ENCODE measurements at places on chromosomes 1 and 21.

DNA sequence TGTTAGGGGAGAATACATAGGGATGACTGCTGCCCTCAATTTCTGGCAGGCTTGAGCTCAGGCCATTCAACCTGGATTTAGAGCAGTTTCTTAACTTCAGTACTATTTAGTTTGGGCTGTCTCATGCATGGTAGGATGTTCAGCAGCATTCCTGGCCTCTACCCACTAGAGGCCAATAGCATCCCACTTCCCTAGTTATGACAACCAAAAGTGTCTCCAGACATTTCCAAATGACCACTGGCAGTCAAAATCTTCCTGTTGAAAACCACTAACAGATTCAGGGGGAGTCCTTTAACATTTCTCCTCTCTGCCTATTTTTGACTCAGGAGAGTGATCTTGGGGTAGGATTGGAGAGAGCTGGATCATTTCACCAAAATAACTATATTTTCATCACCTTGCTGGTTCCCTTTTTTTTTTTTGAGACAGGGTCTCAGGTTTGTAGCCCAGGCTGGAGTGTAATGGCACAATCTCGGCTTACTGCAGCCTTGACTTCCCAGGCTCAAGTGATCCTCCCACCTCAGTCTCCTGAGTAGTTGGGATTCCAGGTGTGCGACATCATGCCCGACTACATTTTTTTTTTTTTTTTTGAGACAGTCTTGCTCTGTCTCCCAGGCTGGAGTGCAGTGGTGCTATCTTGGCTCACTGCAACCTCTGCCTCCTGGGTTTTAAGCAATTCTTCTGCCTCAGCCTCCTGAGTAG is 8.7 kb downstream of the GNAT2 start:
- no peak for DNase-seq

GRCh38 chr1:244654108-244655038 is 1.4 kb downstream of the DESI2 start:
- no peak for DNase-seq

DNA sequence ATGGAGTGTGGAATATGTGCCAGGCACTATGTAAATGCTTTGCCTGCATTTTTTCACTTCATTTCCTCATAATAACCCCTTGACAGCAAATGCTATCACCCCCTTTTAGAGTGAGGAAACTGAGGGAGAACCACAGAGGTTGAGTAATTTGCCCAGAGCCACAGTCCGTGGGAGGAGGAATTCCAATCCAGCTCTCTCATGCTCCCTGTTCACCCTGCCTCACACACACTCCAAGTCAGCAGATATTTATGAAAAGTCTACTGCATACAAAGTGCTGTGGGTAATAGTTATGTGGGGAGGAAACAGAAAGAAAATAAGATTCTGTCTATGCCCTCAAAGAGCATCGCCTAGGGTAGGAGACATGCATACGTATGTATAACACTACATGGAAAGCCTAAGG is 30.9 kb upstream of the RBM15 start:
- DNase-seq = no peak

DNA sequence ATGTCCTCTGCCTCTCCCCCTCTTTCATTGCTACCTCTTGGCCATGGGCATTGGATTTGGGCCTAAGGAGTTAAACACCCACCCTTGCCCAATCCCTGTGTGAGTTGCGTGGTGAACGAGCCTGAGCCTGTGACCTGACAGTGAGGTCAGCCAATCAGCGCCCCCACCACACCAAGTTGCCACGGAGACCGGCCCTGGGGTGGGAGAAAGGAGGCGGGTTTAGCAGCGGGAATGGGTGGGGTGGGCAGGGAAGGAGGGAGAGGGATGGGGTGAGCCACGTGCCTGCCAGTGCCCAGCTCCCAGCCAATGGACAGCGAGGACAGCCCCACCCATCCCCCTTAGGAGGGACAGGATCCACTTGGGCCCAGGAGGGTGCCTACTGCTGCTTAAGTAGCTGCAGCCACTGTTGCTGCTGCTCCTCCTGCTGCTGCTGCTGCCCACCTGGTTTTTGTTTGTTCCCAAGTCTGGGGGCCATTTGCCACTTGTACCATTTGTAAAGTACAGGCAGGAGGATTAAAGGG is 9.5 kb downstream of the ZBTB7B start:
- DNase-seq = no peak

DNA sequence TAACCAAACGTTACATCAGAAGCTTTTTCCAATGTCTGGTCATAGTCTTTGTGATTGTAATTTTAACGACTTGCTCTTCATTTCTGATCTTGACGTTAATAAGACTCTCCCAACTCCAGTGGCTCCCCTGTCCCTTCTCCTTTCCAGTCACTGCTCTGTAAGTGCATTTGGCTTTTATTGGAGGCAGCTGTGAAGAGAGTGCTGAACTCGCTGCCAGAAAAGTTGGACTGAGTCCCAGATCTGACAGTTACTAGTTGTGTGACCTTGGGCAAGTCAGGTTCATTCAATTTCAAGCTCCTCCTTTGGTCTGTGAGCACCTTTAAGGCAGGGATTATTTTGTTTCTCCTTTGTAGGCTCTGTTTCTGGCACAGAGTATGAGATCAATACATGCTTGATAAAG is 109.6 kb upstream of the TSPAN2 start:
- DNase-seq = no peak
